ENCODE measurements at places on chromosomes 3 and 15. TPM values are rescaled to one million over a fixed set of nuclear protein-coding genes. Genes with fewer than 3 reads are reported as not detected.

- DNase-seq = no peak
Measured at GRCh38 chr3:12097971-12098370, 60.7 kb downstream of the TIMP4 start.

GRCh38 chr3:164351131-164351530 is 727.2 kb downstream of the SI start:
- no peak for DNase-seq

DNA sequence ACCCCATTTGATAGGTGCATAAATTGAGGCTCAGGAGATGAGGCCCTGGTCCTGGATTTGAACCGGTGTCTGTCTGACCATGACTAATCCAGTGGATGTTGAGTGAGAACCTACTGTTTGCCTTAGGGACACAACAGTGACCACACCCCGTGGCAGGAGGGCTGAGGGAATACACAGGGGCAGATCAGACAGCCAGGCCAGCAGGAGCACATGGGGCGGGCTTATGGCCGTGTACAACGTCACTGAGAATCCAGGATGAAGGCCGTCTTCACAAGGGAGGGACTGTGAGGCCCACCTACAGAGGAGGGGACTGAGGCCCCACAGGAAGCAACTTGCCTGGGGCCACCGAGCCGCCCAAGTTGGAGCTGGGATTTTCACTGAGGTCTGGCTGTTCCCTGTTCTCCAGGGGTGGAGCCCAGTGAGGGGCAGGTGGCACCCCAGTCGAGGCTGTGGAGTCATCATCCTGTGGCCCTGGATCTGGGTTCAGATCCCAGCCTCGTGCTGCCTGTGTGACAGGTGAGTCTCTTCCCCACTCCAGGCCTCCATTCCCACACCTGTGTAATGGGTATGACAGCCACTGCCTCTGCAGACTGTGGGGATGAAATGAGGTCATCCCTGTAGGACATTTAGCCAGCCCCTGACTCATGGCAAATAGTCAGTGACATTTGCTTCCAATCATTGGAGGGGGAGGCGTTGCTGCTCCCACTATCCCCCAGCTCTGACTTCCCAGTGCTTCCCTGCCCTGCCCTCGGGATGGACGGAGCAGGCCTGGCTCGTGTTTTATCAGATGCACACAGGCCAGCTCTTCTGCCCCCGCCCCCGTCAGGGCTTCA is 6.3 kb upstream of the PLXND1 start:
- no peak for DNase-seq

Gene ADIPOQ
- not detected for total RNA-seq

Gene SH2D7
- total RNA-seq = not detected

Gene EFCC1
- total RNA-seq = not detected

DNA sequence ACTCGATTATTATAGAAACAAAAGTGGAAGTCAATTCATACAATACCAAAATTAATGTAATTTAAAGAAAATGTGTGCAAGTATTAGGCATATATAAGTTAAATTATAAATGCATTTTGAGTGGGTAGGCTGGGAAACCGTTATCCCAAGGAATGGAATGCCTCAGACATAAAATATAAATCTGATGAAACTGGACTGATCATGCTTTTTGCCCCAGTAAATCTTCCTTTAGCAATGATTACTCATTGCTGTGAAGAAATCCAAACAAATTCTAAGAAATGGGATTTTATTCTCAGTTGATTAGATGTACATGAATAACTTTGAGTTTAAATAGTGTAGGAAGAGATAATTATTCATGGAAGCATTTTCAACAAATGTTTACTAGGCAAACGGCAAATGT is 185.5 kb upstream of the KCNMB2 start:
- DNase-seq = no peak

- no peak for DNase-seq
Measured at GRCh38 chr3:69775751-69776150, 36.5 kb downstream of the MITF start.

DNA sequence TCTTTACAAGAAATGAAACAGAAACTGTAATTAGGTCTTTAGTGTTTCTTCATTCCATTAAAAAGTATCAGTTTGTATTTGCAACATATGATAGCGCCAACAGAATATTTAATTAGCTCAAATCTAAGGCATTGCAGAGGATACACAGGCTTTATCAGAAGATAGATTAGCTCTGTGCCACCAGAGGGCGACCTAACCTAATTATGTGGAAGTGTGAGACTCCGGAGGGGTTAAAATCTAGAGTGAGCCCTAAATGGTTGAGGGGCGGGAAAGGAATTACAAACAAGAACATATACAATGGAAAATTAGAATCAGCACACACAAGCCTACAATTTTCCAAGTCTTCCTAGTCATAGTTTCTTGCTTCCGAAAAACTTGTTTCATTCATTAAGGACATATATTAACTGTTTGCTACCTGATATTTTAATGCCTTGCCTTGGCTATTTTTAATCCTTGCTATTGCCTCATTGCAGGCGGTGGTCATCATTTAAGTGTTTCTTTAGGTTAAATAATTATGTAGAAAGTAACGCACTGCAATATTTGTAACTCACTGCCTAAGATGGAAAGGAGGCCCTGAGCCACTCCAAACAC is 18.0 kb upstream of the RYR3 start:
- no peak for DNase-seq

Gene EFHB
- total RNA-seq = 0.39 TPM

DNA sequence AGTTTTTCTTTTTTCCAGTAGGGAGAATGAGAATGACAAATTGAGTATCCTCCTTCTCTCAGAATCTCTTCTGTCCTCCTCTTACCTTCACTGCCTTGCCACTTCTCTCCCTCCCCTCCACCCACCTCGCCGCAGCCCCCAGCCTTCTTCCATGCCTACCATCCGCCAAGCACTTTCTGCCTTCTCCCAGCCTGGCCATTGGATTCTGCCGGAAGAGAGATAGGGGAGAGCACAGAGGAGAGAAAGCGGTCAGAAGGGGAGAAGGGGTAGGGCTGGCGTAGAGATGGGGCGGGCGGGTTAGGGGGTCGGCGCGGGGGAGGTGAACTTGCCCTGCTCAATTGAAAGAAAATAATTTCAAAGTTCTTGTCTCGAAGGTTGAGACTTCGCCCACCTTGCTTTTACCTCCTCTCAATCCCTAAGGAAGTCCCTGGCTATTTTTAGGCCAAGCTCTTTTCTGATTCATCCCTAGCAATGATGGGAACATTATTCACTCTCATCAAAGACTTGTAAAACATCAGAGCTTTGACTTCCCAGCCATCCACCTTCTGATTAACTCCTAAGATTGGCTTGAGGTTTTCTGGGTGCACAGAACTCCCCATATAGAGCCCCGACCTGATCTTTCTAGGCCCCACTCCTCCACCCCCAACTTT is 811 bp downstream of the C3orf52 start:
- no peak for DNase-seq

GRCh38 chr3:42102571-42102970 is 11.4 kb downstream of the TRAK1 start:
- DNase-seq = no peak

DNA sequence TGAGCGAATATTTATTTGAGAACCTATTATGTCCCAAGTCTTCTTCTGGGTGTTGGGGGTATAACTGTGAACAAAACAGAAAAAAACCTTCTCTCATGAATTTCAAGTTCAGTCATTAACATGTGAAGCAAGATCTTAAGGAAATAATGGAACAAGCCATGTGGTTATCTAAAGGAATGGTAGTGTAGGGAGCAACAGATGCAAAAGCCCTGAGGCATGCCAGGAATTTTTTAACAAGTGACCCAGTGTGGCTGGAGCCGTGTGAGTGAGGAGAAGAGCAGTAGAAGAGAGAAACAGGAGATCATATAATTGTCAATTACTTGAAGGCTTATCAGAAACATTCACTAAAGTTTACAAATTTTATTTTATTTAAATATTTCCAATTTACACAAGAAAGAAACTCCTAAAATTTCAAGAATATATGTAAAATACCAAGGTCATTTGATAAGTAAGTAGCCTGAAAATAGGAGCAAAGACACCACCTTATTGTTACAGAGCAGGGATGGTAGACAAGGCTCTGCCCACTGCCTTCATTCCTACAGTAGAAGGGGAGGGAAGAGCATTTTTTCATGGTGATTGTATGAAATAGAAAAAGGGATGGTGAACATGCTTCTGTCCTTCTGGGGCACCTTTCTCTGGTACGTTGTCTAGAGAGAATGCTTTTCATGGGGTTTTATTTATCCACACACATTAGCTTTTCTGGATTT is 345.1 kb downstream of the PLOD2 start:
- no peak for DNase-seq

GRCh38 chr15:94305133-94305532 is 73.8 kb downstream of the MCTP2 start:
- DNase-seq = no peak

Gene CD47
- 131 TPM for total RNA-seq

Gene AADACL2
- not detected for total RNA-seq

DNA sequence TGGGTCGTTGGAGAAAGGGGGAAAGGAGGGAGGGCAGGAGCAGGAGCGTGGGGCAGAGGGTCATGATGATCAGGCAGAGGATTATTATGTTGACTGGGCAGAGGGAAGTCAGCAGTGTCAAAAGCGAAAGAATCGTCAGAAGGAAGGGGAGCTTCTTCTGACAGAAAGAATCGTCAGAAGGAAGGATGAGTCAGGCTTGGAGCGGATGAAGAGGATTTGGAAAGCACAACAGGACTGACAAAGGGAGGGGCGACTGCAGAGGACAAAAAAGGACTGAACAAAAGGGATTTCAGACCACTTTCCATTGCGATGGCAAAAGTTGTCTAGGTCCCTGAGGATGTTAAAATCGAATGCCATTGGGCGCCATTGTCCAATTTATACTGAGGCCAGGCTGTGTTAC is 1053.5 kb downstream of the SI start:
- no peak for DNase-seq

GRCh38 chr3:38567498-38567897 is 71.4 kb downstream of the EXOG start:
- no peak for DNase-seq

Gene CFAP91
- total RNA-seq = 0.64 TPM

Gene TTLL13
- total RNA-seq = not detected

- no peak for DNase-seq
Measured at GRCh38 chr3:160956785-160957184, 148.4 kb downstream of the B3GALNT1 start.

- no peak for DNase-seq
Measured at GRCh38 chr15:87667643-87668042, 588.9 kb downstream of the NTRK3 start.

Gene ZBED2
- total RNA-seq = 547 TPM

Gene PPP2R3A
- total RNA-seq = 0.04 TPM

- DNase-seq = no peak
Measured at GRCh38 chr15:67906382-67906781, 66.5 kb upstream of the RNU6-1 start.

- no peak for DNase-seq
Measured at GRCh38 chr15:83113881-83114674, 6.6 kb downstream of the TM6SF1 start.

GRCh38 chr3:26753095-26753494 is 130.5 kb downstream of the LRRC3B start:
- DNase-seq = no peak

- DNase-seq = no peak
Measured at GRCh38 chr3:135784557-135784956, 181.0 kb upstream of the PPP2R3A start.

DNA sequence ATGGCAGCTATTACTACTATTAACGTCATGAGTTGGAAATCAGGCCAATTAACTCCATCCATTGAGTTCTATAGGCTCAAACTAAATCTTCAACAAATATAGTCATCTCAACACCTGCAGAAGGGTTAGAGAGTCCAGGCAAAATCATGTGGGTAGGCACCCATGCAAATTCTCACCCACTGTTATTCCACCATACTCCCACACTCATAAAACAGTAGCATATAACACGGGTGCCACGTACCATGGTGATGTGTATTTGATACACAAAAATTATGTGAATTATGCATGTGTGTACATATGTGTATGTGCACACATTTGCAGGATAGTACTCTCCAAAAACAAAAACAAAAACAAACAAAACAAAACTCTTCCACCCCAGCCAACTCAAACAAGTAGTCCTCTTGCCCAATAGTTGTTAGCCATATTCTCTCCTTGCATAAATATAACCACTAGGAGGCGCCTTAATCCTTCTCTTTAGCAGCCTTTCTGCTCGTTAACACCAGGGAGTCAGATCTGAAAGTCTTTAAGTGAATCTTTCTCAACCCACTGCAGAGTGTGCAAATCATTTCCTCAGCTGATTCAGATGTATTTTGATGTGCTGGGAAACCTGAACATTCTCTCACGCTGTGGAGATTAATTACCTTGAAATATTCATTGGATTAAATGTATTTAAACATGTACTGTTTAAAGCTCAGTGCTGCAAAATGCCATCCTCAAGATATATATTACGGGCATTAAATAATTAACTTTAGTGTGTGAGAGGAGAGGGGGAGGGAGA is 38.0 kb upstream of the COPB2 start:
- DNase-seq = no peak

DNA sequence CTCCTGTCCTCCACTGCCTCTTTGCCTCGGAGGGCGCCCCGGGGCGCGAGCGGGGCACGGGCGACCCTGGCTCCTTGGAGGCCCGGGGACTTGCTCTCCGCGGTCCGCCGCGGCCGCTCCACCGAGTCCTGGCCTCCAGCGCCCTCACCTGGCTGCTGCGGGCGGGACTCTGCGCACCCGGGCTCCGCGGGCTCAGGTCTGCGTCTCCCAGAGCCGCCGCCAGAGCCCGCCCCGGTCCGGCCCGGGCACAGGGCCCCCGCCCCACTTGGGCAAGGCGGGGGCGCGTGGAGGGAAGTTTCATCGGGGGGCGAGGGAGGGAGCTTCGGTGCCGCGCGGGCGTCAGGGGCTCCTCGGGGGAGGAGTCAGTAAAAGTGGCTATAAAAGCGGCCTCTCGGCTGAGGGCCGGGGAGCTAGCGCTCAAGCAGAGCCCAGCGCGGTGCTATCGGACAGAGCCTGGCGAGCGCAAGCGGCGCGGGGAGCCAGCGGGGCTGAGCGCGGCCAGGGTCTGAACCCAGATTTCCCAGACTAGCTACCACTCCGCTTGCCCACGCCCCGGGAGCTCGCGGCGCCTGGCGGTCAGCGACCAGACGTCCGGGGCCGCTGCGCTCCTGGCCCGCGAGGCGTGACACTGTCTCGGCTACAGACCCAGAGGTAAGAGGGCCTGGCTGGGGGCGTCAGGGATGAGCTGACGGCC is at the start of gene CEMIP:
TSS of gene CEMIP (plus strand) at position 407 of the 694 bp plus-strand sequence. CDS start 94,510 bp downstream, outside the sequence.
- DNase-seq = no peak

GRCh38 chr3:129045675-129046036 is 14.9 kb upstream of the GP9 start:
- peak; percentile 11 for DNase-seq

GRCh38 chr3:150874666-150875219 is 30.5 kb downstream of the MINDY4B start:
- DNase-seq = no peak

Gene DNAH12
- total RNA-seq = 0.13 TPM

- DNase-seq = no peak
Measured at GRCh38 chr3:189229196-189229828, 57.5 kb downstream of the TPRG1 start.

Gene FBXW12
- not detected for total RNA-seq

- DNase-seq = no peak
Measured at GRCh38 chr15:43915631-43916325, 89.0 kb downstream of the WDR76 start.

Gene SETD2
- 32.8 TPM for total RNA-seq

Gene C3orf80
- not detected for total RNA-seq

GRCh38 chr3:100100425-100100824 is 13.9 kb downstream of the FILIP1L start:
- DNase-seq = no peak

Gene PRRT3
- total RNA-seq = 12.3 TPM
